ENCODE measurements at places on chromosomes 7 and 10. TPM values are rescaled to one million over a fixed set of nuclear protein-coding genes. Genes with fewer than 3 reads are reported as not detected.

UPP1 gene
- 18.6 TPM for total RNA-seq

DPCD gene
- total RNA-seq: 38.2 TPM

CH25H gene
- 4.8 TPM for total RNA-seq

HOXA4 gene
- total RNA-seq: 1.7 TPM

PHYHIPL gene
- not detected for total RNA-seq

Data from articular chondrocyte of knee joint (primary cell).